Lower lobe of right lung (tissue), 2 donors: ENCODE measurements at places on chromosomes 3 and 15. TPM values are rescaled to one million over a fixed set of nuclear protein-coding genes. Genes with fewer than 3 reads are reported as not detected.

DNA sequence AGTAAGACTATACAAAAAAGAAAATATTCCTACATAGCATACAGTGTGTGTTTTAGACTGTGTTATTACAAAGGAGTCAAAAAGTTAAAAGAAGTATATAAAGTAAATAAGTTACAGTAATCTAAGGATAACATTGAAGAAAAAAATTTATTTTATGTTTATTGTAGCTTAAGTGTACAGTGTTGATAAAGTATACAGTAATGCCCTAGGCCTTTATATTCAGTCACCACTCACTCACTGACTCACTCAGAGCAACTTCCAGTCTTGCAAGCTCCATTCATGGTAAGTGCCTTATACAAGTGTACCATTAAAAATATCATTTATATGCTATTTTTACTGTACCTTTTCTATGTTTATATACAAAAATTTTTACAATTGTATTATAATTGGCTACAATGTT, 220.1 kb downstream of the BCHE start:
- no peak overlapping the region for H3K27ac ChIP-seq
- H3K36me3 ChIP-seq = no peaks in the 10 kb centered on the region
- H3K4me3 ChIP-seq = no peak overlapping the region
- DNase-seq = no peak
- H3K27me3 ChIP-seq = no peaks in the 10 kb centered on the region

DNA sequence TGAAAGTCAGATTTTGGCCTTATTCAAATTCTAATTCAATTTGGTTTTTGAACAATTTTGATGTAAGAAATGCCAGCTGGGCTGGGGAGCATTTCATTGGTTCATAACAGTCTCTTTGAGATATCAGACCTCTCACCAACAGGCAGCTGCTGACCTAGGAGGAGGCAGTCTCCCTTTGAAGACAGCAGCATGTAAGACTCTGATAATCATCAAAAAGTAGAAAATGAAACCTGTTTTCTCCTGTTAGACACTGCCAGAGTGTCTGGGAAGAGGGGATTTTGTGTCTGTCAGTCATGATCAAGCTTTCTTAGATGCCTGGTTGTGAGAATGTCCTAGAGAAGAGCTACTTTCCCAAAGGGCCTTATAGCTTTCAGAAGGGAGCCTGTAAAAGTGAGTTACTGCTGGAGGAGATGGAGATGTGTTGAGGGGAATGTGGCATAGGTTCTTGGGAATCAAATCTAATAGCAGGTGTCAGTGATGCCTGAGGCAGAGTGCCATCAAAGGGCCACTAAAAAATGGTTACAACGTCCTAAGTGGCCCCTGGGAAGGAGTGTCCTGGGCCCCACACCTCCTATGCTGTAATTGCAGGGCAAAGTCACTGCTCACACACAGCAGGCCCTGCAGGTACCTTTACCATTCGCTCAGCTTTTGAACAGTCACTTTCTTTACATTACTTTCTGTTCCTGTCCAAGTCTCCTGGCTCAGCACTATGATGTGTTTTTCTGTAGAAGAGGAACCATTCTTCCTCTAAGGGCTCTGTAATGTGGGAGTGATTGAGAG, 43.1 kb downstream of the FSTL1 start:
- no peak overlapping the region for H3K4me3 ChIP-seq
- H3K27me3 ChIP-seq = no peaks in the 10 kb centered on the region
- peaks cover 12% of the 10 kb centered on the region for H3K4me1 ChIP-seq
- no peak for DNase-seq
- no peak overlapping the region for H3K27ac ChIP-seq
- H3K36me3 ChIP-seq = peaks cover 95% of the 10 kb centered on the region

DNA sequence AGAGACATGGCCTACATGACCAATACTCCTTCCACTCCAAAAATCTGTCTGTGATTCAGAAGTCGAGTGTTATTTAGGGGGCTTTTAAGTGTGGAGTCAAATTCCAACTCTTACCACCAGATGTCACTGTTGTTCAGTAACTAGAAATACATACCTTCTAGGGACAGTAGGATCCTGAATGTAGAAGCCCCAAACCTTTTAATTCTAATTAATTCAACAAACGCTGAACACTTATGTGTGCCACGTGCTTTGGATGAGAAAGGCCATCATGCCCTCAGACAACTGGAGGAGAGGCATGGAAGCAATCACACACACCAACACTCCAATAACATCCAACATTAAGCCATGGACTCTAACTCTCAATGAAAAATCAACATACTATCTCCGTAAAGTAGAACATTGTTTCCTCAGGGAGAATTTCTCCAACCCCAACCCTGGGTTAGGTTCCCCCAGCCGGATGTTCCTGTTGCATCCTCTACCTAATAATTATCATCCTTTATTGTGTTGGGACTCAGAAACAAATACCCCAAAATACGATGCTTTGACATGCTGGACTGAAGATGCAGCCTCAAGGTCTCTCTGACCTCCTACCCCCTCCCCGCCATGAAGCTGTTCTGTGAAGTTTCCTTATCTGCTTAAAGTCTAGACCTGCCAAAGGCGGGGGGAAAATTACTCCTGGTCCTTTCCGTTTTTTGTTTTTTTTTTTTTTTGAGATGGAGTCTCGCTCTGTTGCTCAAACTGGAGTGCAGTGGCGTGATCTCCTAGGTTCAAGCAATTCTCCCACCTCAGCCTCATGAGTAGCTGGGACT, 8.0 kb upstream of the CCDC13 start:
- H3K27me3 ChIP-seq = no peaks in the 10 kb centered on the region
- no peak overlapping the region for H3K27ac ChIP-seq
- DNase-seq = no peak
- H3K4me1 ChIP-seq = peaks cover 16% of the 10 kb centered on the region

SLC2A2 gene
- not detected for total RNA-seq

- H3K27me3 ChIP-seq = no peaks in the 10 kb centered on the region
- H3K27ac ChIP-seq = no peak overlapping the region
- H3K4me3 ChIP-seq = no peak overlapping the region
- no peak for DNase-seq
- no peaks in the 10 kb centered on the region for H3K4me1 ChIP-seq
- H3K36me3 ChIP-seq = peaks cover 63% of the 10 kb centered on the region
Observed at GRCh38 chr3:184885112-184885511, 73.1 kb downstream of the VPS8 start.

CDHR4 gene
- total RNA-seq = 9.6 TPM

- no peaks in the 10 kb centered on the region for H3K27me3 ChIP-seq
- H3K4me3 ChIP-seq = no peak overlapping the region
- H3K36me3 ChIP-seq = no peaks in the 10 kb centered on the region
- no peak overlapping the region for H3K27ac ChIP-seq
Observed at GRCh38 chr3:192942625-192943024, 25.0 kb upstream of the MB21D2 start.

GRCh38 chr3:17942856-17943255, 200.4 kb upstream of the TBC1D5 start:
- no peaks in the 10 kb centered on the region for H3K27me3 ChIP-seq
- H3K4me1 ChIP-seq = no peaks in the 10 kb centered on the region
- DNase-seq = no peak
- no peak overlapping the region for H3K4me3 ChIP-seq
- no peaks in the 10 kb centered on the region for H3K36me3 ChIP-seq
- no peak overlapping the region for H3K27ac ChIP-seq

ARID3B gene
- 11.1 TPM for total RNA-seq

GRCh38 chr15:88918738-88919137, 5.6 kb upstream of the MFGE8 start:
- H3K36me3 ChIP-seq = no peaks in the 10 kb centered on the region
- no peak for DNase-seq
- no peak overlapping the region for H3K27ac ChIP-seq
- H3K4me1 ChIP-seq = peaks cover 3% of the 10 kb centered on the region

CSTA gene
- 39.5 TPM for total RNA-seq

DNA sequence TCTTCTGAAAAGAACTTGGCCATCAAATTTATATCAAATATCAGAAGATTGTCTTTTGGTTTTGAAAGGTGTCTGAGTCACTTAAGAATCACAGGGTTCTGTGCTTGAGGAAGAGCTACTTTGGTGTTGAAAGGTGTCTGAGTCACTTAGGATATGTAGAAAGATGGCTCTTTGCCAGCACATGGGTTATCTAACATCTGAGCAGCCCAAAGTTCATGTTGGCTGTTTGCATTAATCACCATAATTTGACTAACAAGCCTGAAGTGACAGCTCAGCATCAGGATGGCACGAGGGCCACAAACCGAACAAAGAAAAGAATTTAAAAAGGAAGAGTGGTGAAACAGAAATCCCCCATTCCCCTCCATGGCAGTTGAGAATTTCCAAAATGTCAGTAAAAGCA, 190.5 kb upstream of the CMC1 start:
- DNase-seq = no peak
- H3K36me3 ChIP-seq = no peaks in the 10 kb centered on the region
- H3K4me1 ChIP-seq = no peaks in the 10 kb centered on the region

GRCh38 chr3:139202226-139202958, 141.4 kb upstream of the MRPS22 start:
- no peaks in the 10 kb centered on the region for H3K27me3 ChIP-seq
- no peak for DNase-seq
- no peaks in the 10 kb centered on the region for H3K36me3 ChIP-seq
- H3K27ac ChIP-seq = no peak overlapping the region

ACY1 gene
- total RNA-seq = 20.6 TPM

DAZL gene
- total RNA-seq = not detected

- H3K27me3 ChIP-seq = peaks cover 13% of the 10 kb centered on the region
- H3K4me1 ChIP-seq = no peaks in the 10 kb centered on the region
- no peak overlapping the region for H3K27ac ChIP-seq
- DNase-seq = no peak
- no peaks in the 10 kb centered on the region for H3K36me3 ChIP-seq
Observed at GRCh38 chr3:44104043-44104442, 137.6 kb upstream of the TOPAZ1 start.

LMAN1L gene
- total RNA-seq = not detected

DNA sequence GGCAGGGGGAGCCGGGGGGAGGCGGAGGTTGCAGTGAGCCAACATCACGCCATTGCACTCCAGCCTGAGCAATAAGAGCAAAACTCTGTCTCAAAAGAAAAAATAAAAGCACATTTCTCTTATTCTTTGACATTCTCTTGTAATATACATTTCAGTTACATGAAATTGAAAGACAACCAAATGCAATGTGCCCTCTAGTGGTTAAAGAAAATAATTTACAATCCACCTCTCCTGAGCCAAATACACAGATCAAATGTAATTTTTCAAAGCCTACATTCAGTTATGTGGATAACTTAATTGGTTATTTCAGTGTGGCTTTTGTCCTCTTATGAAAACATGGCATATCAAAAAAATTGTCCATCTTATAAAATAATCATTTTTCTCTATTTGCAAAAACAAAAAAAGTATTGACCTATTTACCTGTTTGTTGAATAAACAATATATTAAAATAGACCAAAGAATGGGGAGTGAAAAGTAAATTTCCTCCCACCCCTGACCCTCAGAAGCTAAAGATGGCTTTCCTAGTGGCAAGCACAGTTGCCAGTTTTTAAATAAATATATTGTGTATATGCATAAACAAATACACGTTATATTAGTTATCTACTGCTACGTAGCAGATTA, 14.2 kb upstream of the U2SURP start:
- H3K4me3 ChIP-seq = no peak overlapping the region
- no peaks in the 10 kb centered on the region for H3K27me3 ChIP-seq
- H3K36me3 ChIP-seq = no peaks in the 10 kb centered on the region
- no peak for DNase-seq
- no peaks in the 10 kb centered on the region for H3K4me1 ChIP-seq
- H3K27ac ChIP-seq = no peak overlapping the region

GRCh38 chr3:71891483-71891882, 106.5 kb upstream of the PROK2 start:
- no peak for DNase-seq
- H3K27me3 ChIP-seq = peaks cover 3% of the 10 kb centered on the region
- no peaks in the 10 kb centered on the region for H3K4me1 ChIP-seq
- H3K27ac ChIP-seq = no peak overlapping the region

- H3K27me3 ChIP-seq = peaks cover 47% of the 10 kb centered on the region
- H3K4me1 ChIP-seq = peaks cover 7% of the 10 kb centered on the region
- H3K27ac ChIP-seq = no peak overlapping the region
- H3K4me3 ChIP-seq = no peak overlapping the region
- no peak for DNase-seq
- no peaks in the 10 kb centered on the region for H3K36me3 ChIP-seq
Observed at GRCh38 chr3:13077431-13078162, 4.4 kb upstream of the IQSEC1 start.

GRCh38 chr3:28317438-28318022, 31.0 kb upstream of the ZCWPW2 start:
- no peaks in the 10 kb centered on the region for H3K4me1 ChIP-seq
- H3K27ac ChIP-seq = no peak overlapping the region
- H3K36me3 ChIP-seq = peaks cover 29% of the 10 kb centered on the region
- DNase-seq = no peak
- no peak overlapping the region for H3K4me3 ChIP-seq
- H3K27me3 ChIP-seq = no peaks in the 10 kb centered on the region

ZMYND10 gene
- total RNA-seq = 32.8 TPM

MESP1 gene
- 0.53 TPM for total RNA-seq

UBR1 gene
- 32.5 TPM for total RNA-seq

DNA sequence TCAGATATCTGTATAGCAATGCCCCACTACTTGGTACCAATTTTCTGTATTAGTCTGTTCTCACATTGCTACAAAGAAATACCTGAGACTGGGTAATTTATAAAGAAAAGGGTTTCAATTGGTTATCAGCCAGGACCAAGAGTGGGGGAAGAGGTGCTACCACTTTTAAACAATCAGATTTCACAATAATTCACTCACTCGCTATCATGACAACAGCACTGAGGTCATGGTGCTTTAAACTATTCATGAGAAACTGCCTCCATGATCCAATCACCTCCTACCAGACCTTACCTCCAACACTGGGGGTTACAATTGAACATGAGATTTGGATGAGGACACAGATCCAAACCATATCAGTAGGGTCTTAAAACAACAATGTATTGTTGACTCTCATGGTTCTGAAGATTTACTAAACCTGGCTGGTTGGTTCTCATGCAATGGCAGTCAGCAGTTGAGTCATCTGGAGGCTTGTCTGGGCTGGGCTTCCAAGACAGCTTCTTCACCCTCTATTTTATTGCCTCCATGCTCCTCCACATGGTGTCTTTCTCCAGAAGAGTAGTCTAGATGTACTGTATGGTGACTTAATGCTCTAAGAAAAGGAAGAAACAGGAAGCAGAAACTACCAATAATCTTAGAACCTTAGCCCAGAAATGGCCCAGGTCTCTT, 21.2 kb upstream of the TM4SF4 start:
- DNase-seq = no peak
- no peaks in the 10 kb centered on the region for H3K36me3 ChIP-seq
- H3K27me3 ChIP-seq = no peaks in the 10 kb centered on the region
- peaks cover 21% of the 10 kb centered on the region for H3K4me1 ChIP-seq

SPTBN5 gene
- total RNA-seq = 2.1 TPM

HDGFL3 gene
- 26.5 TPM for total RNA-seq

DNA sequence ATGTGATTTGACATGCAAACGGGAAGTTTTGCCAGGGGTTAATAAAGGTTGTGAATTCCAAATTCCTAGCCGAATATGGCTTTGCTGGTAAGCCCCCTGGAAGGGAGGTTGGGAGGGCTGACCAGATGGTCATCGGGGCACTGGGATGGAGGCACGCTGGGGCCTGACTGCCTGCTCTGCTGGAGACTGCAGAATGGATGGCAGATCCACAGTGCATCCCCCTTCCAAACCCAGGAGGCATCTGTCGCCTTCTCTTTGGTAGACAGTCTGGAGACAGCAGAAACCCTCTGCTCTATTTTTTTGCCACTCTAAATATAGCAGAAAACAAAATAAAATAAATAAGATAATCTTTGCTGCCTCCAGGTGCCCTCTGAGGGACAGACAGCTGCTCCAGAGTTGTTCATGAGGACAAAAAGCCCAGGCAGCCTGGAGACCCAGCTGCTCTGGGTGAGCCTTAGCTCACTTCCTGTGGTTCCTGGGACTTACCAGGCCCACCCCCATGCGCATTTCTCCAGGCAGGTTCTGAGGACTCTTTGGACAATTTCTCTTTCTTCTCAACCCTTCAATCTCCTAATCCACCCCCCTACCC, 6.1 kb upstream of the SPTBN5 start:
- H3K27ac ChIP-seq = no peak overlapping the region
- H3K27me3 ChIP-seq = no peaks in the 10 kb centered on the region
- peaks cover 9% of the 10 kb centered on the region for H3K4me1 ChIP-seq
